Activated CD4-positive, alpha-beta T cell treated with anti-CD3 and anti-CD28 coated beads, Interleukin-2, amount 10 ng/mL, durations not matched to agents 7 days and 5 days (primary cell): ENCODE measurements at places on chromosomes 13 and 19. TPM values are rescaled to one million over a fixed set of nuclear protein-coding genes. Genes with fewer than 3 reads are reported as not detected.

The CDX2 gene
- total RNA-seq, result not detected

DNA sequence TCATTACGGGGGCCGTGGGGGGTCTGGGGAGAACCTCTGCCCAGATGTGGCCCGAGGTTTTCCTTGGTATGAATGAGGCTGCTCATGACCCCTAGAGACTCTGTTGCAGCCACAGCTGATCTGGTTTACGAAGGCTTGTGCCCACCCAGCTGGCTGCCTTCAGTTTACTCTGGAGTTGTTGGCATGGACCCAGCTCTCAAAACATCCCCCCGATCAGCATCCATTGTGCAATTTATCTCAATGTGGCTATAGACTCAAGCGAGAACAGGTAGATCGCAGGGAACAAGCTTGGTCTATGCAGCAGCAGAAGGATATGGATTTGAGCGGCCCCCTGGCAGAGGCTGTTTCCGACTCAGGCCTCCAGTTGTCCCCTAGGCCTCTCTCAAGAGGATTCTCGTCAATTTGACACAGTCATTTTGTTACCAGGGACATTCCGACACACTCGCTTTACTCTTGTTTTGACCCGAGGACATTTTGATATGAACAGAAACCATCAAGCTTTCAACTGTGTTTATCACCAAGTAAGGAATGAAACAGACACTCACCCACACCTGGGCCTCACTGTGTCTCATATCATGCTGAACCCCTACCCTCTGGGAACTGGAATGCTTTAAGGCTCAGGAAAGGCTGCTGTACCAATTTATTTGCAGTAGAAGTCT is 161.5 kb downstream of the KATNAL1 start:
- DNase-seq, result no peak

DNA sequence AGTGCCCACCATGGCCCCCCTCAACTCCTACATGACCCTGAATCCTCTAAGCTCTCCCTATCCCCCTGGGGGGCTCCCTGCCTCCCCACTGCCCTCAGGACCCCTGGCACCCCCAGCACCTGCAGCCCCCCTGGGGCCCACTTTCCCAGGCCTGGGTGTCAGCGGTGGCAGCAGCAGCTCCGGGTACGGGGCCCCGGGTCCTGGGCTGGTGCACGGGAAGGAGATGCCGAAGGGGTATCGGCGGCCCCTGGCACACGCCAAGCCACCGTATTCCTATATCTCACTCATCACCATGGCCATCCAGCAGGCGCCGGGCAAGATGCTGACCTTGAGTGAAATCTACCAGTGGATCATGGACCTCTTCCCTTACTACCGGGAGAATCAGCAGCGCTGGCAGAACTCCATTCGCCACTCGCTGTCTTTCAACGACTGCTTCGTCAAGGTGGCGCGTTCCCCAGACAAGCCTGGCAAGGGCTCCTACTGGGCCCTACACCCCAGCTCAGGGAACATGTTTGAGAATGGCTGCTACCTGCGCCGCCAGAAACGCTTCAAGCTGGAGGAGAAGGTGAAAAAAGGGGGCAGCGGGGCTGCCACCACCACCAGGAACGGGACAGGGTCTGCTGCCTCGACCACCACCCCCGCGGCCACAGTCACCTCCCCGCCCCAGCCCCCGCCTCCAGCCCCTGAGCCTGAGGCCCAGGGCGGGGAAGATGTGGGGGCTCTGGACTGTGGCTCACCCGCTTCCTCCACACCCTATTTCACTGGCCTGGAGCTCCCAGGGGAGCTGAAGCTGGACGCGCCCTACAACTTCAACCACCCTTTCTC is 8.2 kb downstream of the FOXA3 start:
- DNase-seq, result no peak

DNA sequence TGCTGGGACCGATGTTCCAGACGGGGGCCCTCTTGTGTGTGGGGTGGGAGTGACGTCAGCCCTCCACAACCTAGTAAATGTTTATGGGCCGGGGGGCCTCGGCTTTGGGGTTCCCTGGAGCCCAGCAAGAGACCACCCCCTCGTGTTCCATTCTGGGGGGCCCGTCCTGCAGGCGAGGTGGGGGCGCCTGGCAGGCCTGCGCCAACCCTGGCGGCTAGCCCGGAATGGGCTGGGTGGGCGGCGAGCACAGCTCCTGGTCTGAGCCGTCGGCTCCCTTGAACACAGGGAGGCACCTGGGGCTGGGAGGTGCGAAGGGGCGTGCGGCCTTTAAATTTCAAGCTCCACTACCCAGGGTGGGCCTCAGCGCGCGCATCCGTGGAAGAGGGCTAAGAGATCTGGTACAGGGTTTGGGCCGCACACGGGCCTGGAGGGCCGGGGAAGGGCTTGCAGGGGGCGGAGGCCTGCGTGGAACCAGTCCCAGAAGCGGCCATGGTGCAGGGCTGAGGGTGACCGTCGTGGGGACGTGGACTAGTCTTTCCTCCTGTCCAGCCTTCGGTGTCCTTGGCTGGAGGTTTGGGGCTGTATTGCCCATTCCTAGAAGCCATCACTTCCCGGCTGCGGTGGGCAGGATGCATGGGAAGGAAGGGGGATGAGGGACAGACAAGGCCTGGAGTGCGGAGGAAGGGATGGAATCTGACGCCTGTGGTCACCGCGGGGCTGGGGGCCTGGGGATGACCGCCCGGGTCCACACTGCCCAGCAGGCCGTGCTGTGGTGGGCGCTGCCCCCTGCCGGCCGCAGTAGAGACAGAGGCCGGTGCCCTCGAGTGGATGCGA is 11.4 kb downstream of the NDUFA11 start:
- no peak for DNase-seq

DNA sequence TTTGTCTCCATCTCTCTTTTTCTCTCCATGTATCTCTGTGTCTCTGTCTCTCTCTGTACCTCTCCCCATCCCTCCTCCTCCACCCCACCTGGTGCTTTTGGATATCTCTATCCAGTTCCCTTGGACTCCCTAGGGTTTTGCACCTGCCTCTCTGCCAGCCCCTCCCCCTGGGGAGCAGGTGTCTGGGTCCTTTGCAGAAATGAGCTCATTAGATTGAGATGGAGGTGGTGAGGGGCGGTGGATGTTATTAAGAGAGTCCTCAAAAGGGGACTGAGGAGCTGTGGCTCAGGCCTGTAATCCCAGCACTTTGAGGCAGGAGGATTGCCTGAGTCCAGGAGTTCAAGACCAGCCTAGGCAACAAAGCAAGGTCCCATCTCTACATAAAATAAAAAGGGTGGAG is 2.1 kb downstream of the KCNN4 start:
- no peak for DNase-seq

DNA sequence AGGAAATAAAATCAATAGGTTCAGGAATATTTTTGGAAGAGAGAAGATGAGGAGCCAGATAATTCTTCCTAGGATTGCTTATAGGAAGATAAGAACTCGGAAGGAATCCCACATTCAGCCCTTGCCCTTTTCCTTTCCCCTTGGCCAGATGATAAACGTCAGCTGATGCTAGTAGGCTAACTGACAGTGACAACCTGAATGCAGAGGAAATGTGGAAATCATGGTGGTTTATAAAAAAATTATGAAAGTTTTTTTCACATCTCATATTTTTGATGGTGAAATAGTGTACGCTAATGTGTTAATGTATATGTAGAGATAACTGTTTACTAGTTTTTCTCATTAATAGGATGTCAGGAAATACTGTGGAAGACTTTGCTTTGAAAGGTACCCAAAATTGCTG is 56.9 kb downstream of the EDNRB start:
- no peak for DNase-seq

DNA sequence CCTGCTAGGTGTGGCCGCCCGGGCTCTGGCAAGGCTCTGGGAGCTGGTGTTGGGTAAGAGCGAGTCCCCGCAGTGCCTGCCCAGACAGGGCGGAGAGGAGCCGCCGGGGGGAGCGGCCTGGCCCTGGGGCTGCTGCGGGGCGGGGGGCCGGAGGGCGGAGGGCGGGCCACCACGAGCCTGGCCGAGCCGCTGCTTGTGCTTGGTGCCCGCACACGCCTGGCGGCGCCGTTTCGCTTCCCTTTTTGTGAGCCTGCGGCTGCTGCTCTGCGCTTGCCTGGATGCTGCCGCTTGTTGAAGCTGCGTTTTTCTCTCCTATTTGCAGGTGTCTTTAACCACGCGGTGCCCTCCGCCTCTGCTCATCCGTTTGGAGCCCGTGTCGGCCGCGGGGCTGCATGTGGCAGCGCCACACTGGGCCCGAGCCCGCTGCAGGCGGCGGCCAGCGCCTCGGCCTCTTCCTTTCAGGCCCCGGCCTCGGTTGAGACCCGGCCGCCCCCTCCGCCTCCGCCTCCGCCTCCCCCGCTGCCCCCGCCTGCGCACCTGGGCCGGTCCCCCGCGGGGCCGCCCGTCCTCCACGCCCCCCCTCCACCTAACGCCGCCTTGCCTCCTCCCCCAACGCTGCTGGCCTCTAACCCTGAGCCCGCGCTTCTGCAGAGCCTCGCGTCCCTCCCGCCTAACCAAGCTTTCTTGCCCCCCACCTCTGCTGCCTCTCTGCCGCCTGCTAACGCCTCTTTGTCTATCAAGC is 8.5 kb downstream of the PLEKHJ1 start:
- no peak for DNase-seq

GRCh38 chr13:45909673-45910072 is 58.1 kb upstream of the SIAH3 start:
- no peak for DNase-seq

DNA sequence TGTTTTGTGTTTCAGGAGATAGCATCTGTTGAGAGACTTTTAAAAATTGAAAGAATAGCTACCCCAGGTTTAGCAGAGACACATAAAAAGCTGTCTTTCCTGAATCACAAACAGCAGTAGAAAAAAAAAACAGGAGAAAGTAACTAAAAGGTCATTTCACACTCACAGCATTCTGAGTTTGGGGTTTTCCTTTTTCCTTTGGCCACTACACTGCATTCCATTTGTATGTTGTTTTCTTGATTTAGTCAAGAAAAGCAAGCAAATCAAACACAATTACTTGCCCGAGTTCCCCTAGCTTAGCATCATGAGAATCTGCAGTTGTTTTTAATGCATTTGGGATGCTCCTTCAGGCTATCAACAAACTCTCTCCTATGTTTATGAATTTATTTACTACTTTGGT is 161.0 kb downstream of the KCTD12 start:
- DNase-seq, result no peak
